Mesothelial cell of epicardium (in vitro differentiated cells): ENCODE measurements at places on chromosomes 5 and 9. TPM values are rescaled to one million over a fixed set of nuclear protein-coding genes. Genes with fewer than 3 reads are reported as not detected.
A peak's percentile ranks its signal among the peaks of the same experiment; 100 is the strongest.

GRCh38 chr9:10238087-10238486 lies 374.7 kb downstream of the PTPRD start:
- H3K36me3 ChIP-seq = no peaks in the 10 kb centered on the region
- DNase-seq = no peak
- no peaks in the 10 kb centered on the region for H3K27me3 ChIP-seq
- H3K4me1 ChIP-seq = no peaks in the 10 kb centered on the region

DNA sequence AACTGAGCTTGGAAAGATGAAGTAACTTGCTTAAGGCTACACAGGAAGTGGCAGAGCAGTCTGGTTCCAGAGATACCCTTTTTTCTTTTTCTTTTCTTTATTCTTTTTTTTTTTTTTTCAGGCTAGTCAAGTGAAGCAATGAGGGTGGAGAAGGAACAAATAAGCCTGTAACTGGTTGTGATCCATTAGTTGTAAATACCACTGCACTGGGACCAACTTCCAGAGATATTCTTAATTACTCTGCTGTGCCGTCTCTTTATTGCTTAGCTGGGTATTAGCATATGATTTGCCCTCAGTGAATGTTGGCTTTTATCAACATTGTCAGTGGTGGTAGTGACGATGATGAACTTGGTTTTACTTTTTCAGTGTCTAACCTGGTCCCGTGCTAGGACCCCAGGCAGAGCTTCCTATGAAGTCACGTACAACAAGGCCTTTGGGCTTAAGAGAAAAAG lies 26.7 kb downstream of the LNPEP start:
- peaks cover 39% of the 10 kb centered on the region for H3K4me1 ChIP-seq
- no peaks in the 10 kb centered on the region for H3K27me3 ChIP-seq
- no peak overlapping the region for H3K4me3 ChIP-seq
- no peak overlapping the region for H3K27ac ChIP-seq
- DNase-seq = no peak

- H3K27ac ChIP-seq = no peak overlapping the region
- no peaks in the 10 kb centered on the region for H3K27me3 ChIP-seq
- DNase-seq = no peak
- H3K36me3 ChIP-seq = no peaks in the 10 kb centered on the region
- H3K4me1 ChIP-seq = no peaks in the 10 kb centered on the region
Measured at GRCh38 chr9:91130796-91131318, 230.9 kb downstream of the AUH start.

GRCh38 chr5:132013711-132014110 lies 2.3 kb upstream of the ACSL6 start:
- H3K4me3 ChIP-seq = no peak overlapping the region
- H3K27ac ChIP-seq = no peak overlapping the region
- H3K4me1 ChIP-seq = no peaks in the 10 kb centered on the region

- no peak overlapping the region for H3K27ac ChIP-seq
- H3K27me3 ChIP-seq = no peaks in the 10 kb centered on the region
- H3K4me3 ChIP-seq = no peak overlapping the region
- H3K36me3 ChIP-seq = peaks cover 2% of the 10 kb centered on the region
- DNase-seq = no peak
Measured at GRCh38 chr5:82603033-82603987, 325.2 kb upstream of the RPS23 start.

DNA sequence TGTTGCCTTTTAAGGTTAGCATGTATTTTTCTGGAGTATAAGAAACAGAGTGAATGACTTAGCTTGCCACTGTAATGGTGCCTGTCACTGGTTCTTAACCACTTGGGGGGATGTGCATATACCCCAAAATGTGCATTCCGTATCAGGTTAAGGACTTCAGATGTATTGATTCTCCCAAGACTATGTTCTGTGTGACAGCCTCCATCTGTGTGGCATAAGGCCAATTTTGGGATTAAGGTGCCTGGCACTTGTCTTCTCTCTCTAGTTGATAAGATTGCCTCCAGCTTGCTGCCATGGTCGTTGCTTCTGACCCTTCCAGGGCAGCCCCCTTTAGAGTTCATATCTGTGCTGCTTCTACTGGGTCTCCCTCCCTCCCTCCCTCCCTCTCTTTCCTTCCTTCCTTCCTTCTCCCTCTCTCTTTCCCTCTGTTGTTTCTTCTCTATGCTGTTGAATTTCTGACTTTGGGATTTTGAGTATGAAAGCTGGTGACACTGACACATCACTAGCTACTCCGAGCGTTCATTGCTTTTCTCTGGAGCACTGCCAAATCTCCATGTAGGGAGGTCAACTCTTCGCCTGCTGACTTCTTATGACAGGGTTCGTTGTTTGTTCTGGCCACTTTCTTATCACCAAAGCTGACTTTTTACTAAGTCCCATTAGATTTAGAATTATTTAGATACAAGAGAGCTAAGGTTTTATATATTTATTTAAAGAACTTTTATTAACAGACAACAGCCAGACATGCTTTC lies 31.0 kb downstream of the TNFAIP8 start:
- H3K27ac ChIP-seq = peak overlapping the region; percentile 74
- peaks cover 3% of the 10 kb centered on the region for H3K36me3 ChIP-seq
- DNase-seq = no peak

DNA sequence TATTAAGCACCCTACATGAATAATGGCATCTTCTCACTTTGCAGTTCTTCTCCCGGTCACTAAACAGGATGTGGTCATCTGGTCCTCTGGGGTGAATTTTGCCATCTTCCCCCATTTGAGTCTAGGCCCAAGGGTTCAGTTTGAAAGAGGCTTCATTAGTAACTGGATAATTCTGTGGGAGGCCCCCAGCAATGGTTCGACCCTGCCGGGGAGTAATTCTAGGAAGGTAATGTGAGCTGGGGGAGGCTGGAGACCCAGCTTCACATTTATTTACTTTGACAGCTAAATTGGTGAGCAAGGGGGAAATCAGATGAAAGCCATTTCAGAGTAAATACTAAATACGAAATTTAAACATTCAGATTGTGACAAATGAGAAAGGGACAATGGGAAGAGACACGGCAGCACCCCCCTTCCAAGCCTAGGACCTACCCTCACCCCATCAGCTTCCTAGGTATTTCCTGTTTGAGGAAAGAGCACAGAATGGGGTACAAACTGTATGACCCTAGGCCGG lies 4.1 kb upstream of the LHX6 start:
- no peak overlapping the region for H3K4me3 ChIP-seq
- DNase-seq = no peak
- H3K27me3 ChIP-seq = peaks cover 37% of the 10 kb centered on the region
- no peaks in the 10 kb centered on the region for H3K36me3 ChIP-seq

GRCh38 chr9:16815079-16815478 lies 55.4 kb downstream of the BNC2 start:
- no peak overlapping the region for H3K4me3 ChIP-seq
- DNase-seq = no peak
- H3K27ac ChIP-seq = no peak overlapping the region
- no peaks in the 10 kb centered on the region for H3K27me3 ChIP-seq
- peaks cover 14% of the 10 kb centered on the region for H3K4me1 ChIP-seq

DNA sequence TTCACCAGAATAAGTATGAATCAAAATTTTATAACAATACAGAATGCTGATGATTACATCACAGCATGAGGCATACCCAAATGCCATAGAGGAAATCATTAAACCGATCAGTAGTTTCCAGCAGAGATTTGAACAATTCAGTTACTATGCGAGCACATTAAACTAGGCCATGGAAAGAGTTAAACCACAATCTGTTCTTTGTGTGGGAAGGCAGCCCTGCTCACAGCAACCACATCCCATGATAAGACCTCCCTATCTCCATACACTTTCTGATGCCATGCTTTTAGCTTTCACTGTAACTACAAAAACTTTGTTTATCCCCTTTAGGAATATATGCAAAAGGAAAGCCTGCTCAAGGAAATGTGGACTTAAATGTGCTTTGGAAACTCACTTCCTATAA lies 4.5 kb downstream of the NFIB start:
- peaks cover 22% of the 10 kb centered on the region for H3K36me3 ChIP-seq
- H3K4me1 ChIP-seq = peaks cover 52% of the 10 kb centered on the region
- H3K27ac ChIP-seq = peak overlapping the region; percentile 18

DNA sequence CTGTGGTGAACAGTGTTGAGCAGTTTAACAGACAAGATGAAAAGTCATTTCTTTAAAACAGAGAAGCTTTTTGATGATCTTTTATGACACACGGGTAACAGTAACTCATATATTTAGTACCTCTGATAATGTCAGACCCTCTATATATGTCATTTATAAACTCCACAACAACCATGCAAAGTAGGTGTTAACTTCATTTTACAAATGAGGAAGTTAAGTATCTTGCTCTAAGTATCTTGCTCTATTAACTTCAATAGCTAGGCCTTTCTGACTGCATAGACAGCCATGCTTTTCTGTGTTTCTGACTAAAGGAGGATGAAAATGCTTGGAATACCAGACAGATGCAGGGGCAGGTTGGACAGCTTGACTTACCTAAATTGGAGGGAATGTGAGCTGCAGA lies 1.8 kb downstream of the NUDT2 start:
- H3K27me3 ChIP-seq = no peaks in the 10 kb centered on the region
- no peaks in the 10 kb centered on the region for H3K36me3 ChIP-seq
- H3K4me1 ChIP-seq = peaks cover 16% of the 10 kb centered on the region
- no peak overlapping the region for H3K27ac ChIP-seq
- DNase-seq = no peak

- H3K27me3 ChIP-seq = no peaks in the 10 kb centered on the region
- no peak for DNase-seq
- H3K27ac ChIP-seq = peak within 1 kb of the TSS; percentile 82
- H3K4me1 ChIP-seq = peaks cover 35% of the 10 kb centered on the region
- no peaks in the 10 kb centered on the region for H3K36me3 ChIP-seq
Measured at GRCh38 chr9:27108981-27109541, at the start of gene TEK. TEK (plus strand) TSS chr9:27109225; CDS start chr9:27109591, 366 bp downstream.

- H3K27ac ChIP-seq = no peak overlapping the region
- H3K4me1 ChIP-seq = peaks cover 10% of the 10 kb centered on the region
- no peaks in the 10 kb centered on the region for H3K36me3 ChIP-seq
Measured at GRCh38 chr9:85212887-85213286, 528.9 kb downstream of the AGTPBP1 start.

GRCh38 chr9:35690614-35691333 lies 1.0 kb upstream of the TPM2 start:
- peaks cover 38% of the 10 kb centered on the region for H3K4me1 ChIP-seq
- H3K27ac ChIP-seq = peak overlapping the region; percentile 95
- H3K4me3 ChIP-seq = peak overlapping the region; percentile 88
- peak; percentile 74 for DNase-seq

DNA sequence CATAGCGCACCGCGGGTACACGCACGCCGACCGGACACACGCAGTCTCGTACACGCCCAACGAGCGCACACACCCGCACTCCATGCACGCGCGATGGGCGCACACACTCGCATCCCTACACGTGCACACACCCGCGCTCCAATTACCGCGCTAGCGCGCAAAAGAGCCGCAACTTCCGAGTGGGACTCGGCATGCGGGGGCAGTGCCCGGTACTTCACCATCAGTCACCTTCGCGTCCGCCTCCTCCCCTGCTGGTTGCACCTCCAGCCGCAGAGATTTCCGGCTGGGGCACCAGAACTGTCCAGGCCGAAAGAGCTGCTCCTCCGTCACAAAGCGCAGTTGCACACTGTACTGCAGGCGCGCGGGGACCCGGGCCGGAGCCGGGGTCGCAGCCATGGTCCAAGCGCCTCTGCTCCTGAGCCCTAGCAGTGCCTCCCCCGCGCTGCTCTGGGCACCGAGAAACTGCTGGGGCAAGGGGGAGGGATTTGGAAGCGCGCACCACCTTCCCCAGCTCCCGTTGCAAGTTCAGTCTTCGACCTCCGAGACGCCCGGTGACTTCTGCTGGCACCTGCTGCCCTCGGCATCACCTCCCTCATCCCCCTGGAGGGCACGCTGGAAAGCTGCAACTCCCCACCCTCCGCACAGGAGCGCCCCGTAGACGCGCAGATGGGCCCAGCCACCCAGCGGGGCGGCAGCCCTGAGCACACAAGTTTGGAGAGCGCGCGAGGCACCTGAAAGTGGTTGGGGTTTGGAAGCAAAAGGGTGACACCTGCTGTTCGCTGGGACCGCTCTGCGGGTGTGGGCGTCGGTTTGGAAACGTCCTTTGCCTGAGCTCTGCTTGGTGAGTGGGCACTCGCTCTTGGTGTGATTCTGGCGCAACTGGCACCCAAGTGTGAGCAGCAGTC lies 337.4 kb upstream of the PUM3 start:
- H3K27me3 ChIP-seq = peaks cover 52% of the 10 kb centered on the region
- peak overlapping the region; percentile 76 for H3K4me3 ChIP-seq
- H3K4me1 ChIP-seq = peaks cover 16% of the 10 kb centered on the region
- H3K27ac ChIP-seq = no peak overlapping the region
- H3K36me3 ChIP-seq = no peaks in the 10 kb centered on the region

DNA sequence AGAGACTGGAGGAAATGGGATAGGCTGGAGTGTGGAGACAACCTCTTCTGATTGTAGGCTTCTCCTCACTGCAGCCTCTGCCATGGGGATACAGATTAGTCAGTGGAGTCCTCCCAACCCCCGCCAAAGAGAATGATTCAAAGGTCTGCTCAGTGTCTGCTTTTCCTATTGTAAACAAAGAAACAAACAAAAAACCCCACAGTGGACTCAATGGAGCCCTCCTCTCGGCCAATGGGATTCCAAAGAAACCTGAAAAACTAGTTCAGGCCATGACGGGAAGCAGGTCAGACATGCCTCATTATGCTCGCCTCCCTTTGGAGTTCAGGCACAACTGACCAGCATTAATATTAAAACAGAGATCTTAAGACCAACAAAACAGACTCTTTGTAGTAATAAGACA lies 85.8 kb downstream of the SEC61B start:
- no peak for DNase-seq
- no peaks in the 10 kb centered on the region for H3K27me3 ChIP-seq
- peaks cover 6% of the 10 kb centered on the region for H3K4me1 ChIP-seq
- no peak overlapping the region for H3K4me3 ChIP-seq
- H3K36me3 ChIP-seq = no peaks in the 10 kb centered on the region

DNA sequence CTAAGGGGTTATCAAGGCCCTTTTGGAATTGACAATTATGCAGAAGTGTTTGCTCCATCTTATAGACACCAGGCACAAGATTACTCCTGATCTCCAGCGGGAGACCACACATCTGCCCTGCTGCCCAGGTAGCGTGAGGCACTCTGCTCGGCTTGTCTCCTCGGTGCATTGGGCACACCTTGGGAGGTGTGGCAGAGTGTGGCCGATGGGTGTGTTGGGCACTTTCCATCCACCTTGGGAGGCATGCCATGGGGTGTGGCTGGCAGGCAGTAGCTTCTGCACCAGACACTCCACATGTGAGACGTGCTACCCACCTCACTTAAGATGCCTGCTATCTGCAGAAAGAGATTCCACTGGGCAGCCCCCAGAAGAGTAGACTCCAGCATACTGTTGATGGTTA lies 54.1 kb downstream of the GADD45G start:
- H3K4me3 ChIP-seq = no peak overlapping the region
- no peak overlapping the region for H3K27ac ChIP-seq
- no peaks in the 10 kb centered on the region for H3K36me3 ChIP-seq

- peaks cover 13% of the 10 kb centered on the region for H3K4me1 ChIP-seq
- DNase-seq = no peak
- H3K27ac ChIP-seq = no peak overlapping the region
- no peak overlapping the region for H3K4me3 ChIP-seq
- H3K36me3 ChIP-seq = no peaks in the 10 kb centered on the region
- H3K27me3 ChIP-seq = peaks cover 30% of the 10 kb centered on the region
Measured at GRCh38 chr5:90353254-90353653, 56.3 kb downstream of the CETN3 start.

The BHMT2 gene
- not detected in 3 replicates for total RNA-seq

The MUSK gene
- 0.09 to 0.32 TPM in 2 of 3 replicates, not detected in the other for total RNA-seq

The RFX3 gene
- 35.6 to 42.5 TPM (median 38.8 TPM) in 3 replicates for total RNA-seq

The FRRS1L gene
- 12.4 to 14.6 TPM (median 14.4 TPM) in 3 replicates for total RNA-seq

The PCDHA9 gene
- total RNA-seq = 3.1 to 4.0 TPM (median 3.4 TPM) in 3 replicates

The NUTM2G gene
- total RNA-seq = 0.16 to 0.20 TPM in 2 of 3 replicates, not detected in the other

The C9orf50 gene
- 0.23 to 0.87 TPM (median 0.69 TPM) in 3 replicates for total RNA-seq

The ITK gene
- total RNA-seq = 0.09 TPM in 1 of 3 replicates, not detected in the others

The HOMER1 gene
- 21.4 to 22.2 TPM (median 21.6 TPM) in 3 replicates for total RNA-seq

The PRDM9 gene
- total RNA-seq = not detected in 3 replicates

The CDC20B gene
- 0.09 to 0.16 TPM in 2 of 3 replicates, not detected in the other for total RNA-seq

The C1QTNF2 gene
- 1.3 to 1.8 TPM (median 1.4 TPM) in 3 replicates for total RNA-seq

The C5orf58 gene
- total RNA-seq = not detected in 3 replicates
